ENCODE measurements at places on chromosomes 4 and X. TPM values are rescaled to one million over a fixed set of nuclear protein-coding genes. Genes with fewer than 3 reads are reported as not detected.
A peak's percentile ranks its signal among the peaks of the same experiment; 100 is the strongest.

DNA sequence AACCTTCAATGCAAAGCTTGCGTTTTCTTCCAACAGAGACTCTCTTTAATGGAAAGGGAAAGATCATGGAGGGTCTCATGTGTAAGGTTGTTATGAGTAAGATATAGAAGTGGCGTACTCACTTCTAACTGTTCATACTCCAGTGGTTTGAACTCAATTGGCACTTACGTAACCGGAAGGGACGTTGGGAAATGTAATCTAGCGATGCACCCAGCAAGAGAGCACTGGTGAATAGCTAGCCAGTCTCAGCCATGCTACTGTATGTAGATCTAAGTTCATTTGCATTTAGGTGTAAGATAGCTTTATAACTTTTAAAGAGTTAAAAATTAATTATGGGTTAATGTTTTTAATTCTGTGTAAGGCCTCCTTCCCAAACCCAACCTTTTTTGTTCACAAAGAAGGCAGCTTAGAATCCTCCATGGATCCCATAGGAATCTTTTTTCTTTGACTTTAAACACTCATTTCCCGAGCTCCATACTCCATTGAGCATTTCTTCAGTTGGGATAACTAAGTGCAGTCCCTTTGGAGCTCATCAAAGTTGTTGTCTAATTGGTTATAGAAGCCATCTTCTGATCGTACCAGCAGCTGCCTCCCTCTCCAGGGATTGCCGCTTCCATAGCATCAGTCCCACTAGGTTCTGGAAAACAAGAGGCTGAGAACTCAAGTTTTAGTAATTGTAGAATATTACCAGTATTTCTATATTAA is 191.1 kb downstream of the RAPGEF2 start:
- no peak for DNase-seq

DNA sequence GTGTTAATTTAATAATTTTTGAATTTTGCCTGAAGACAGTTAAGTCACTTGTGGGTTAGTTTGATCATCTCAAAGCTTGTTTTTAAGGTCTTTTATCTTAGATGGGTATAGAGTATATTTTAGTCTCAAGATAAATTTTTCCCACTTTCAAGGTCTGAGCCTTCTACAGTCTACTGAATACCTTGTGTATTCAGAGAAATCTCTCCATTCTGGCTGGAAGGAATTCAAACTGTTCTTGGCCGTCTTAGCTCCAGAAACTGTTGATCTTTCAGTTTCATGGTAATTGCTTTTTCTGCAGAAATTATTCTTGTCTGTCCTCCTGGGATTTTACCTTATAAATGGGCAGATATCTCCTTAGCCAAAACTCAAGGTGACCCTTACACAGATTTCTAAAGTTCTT is 97.9 kb downstream of the GC start:
- no peak for DNase-seq

Gene OTC
- polyA plus RNA-seq: 0.25 TPM

GRCh38 chr4:138728566-138728965 is 287.0 kb upstream of the NOCT start:
- DNase-seq: no peak

DNA sequence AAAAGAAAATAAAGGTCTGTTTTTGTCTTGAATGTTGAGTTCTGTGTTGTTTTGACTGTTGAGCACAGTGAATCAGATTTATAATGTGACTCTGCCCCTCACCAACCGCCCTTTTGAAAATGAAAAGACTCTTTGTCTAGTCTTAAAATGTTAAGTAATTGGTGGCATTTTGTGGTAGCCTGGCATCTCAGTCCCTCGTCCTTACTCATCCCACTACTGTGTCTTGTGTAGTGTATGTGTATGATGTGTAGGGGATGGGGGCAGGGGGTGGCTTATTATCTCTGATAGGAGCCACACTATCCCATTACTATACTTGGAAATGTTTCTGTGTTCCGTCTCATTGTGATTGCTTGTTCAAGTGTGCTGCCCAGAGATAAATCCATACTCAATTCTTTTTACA is 12.2 kb downstream of the KLHL34 start:
- DNase-seq: no peak

Gene FAM133A
- polyA plus RNA-seq: not detected

DNA sequence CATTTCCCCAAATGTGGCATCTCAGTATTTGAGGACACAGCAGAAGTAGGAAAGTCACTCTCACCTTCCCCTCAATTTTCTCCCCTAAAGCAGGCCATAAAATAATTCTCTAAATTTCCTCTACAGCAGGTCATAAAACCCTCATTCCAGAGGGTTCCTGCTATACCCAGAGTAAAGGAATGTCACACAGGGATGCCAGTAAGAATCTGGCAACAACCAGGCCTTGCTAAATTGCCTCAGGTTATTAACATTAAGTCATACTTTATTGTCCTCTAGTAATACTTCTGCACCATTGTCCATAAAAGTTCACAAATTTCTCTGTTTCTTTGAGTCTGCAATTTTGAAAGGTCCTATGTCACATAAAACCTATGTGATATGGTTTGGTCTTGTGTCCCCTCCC is 685.7 kb upstream of the SLIT2 start:
- no peak for DNase-seq

GRCh38 chr4:114046331-114046730 is 66.9 kb upstream of the ARSJ start:
- DNase-seq: no peak

Gene DGAT2L6
- polyA plus RNA-seq: not detected

DNA sequence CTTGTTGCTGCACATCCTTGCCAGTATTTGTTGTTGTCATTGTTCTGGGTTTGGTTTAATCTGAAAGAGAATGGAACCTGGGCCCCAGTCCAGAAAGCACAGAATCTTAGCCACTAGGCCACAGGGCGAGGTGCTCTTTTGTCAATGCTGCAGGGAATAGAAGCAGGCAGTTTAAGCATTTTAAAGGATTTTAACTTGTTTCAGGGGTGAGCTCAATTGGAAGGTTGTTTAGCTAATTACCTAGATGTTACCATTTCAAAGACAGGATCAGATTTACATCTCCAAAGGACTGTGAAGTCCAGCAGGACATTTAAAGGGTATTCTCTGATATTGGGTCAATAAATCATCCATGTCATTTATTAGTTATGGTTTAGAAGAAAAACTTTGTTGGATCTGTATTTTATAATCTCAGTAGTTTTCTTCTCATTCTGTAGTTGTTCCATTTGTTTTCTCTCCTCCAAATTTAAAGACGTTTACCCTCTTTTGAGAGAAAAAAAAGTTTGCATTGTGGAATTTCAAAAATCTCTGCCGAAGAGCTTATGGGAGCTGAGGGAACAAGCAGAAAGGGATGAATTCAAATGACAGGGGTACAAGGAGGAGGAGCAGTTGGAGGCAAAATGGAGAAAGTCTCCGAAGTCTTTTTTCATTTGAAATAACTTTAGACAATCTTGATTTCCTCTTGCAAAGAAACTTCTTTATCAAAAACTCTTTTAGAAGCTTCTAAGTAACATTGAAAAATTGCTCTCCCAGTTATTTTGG is 57.5 kb upstream of the FAM47C start:
- no peak for DNase-seq

DNA sequence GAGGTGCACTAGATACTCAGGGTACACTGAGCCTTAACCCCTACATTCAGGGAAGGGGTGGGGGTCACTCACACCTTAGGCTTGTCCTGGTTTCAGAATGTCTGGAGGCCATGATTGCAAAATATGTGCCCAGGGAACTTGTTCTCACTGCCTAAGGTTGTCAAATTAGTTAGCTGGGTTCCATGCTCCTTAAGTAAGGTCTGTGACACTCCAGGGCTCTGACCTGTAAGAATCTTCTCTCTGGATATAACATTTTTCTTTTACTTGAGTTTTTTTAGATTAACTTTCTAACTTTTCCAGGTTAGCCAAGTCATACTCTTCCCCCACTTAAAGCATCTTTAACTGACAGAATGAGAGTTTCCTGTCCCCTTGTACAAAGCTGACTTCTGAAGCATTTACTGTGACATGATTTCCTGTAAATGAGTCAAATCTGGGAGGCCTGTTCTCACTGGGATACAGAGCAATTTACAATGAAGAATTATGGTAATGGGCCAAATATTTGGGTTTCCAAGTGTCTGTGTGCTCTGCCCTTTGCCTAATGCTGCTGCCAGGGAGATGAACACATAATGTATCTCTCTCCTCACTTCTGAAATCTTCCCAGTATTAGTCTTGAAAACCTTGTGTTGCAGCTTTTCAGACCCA is 101.7 kb downstream of the GATB start:
- no peak for DNase-seq

Gene FATE1
- not detected for polyA plus RNA-seq

- DNase-seq: no peak
Measured at GRCh38 chr4:159009521-159009920, 93.4 kb upstream of the RAPGEF2 start.

GRCh38 chrX:148270499-148270898 is 229.9 kb upstream of the AFF2 start:
- DNase-seq: no peak

Gene LRIT3
- polyA plus RNA-seq: 0.04 TPM

Gene IGFBP7
- 1.6 TPM for polyA plus RNA-seq

Gene H2AZ1
- polyA plus RNA-seq: 301 TPM

- no peak for DNase-seq
Measured at GRCh38 chr4:149518471-149518870, 297.2 kb downstream of the IQCM start.

- peak; percentile 75 for DNase-seq
Measured at GRCh38 chr4:23930750-23931488, 41.1 kb upstream of the PPARGC1A start.

Measured in HepG2 (cell line).